ENCODE measurements at places on chromosomes 2 and 18.

GRCh38 chr2:120439637-120440384 lies 93.9 kb downstream of the INHBB start:
- DNase-seq, result no peak

DNA sequence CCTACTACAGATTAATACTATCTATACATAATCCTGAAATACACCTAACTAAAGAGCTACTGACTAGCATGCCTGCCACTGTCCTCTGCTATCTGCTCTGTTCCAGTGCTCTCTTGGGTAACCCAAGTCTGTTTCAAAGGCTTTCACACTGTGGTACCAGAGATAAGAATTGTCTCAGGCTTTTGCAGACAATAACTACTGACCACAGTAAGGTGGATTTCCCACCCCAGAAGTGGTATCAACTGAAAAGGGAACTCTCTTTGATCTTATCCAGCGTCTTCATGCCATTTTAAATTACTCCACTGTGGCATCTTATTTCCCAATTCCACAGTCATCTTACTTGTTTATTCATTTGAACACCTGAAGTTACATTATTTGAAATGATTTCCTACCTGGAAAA lies 190.2 kb downstream of the IKZF2 start:
- no peak for DNase-seq

- no peak for DNase-seq
Observed at GRCh38 chr2:135212757-135213156, 160.7 kb downstream of the RAB3GAP1 start.

- no peak for DNase-seq
Observed at GRCh38 chr2:176818617-176819016, 394.0 kb upstream of the HNRNPA3 start.

- no peak for DNase-seq
Observed at GRCh38 chr2:191846515-191847476, at the start of gene CAVIN2. Gene CAVIN2 (minus strand): TSS chr2:191847088. CDS start chr2:191846925, 163 bp downstream.
